ENCODE measurements at places on chromosomes 7 and 10.

GRCh38 chr7:96299496-96299895, 22.4 kb downstream of the SLC25A13 start:
- H3K36me3 ChIP-seq = peaks cover 44% of the 10 kb centered on the region
- DNase-seq = no peak
- no peaks in the 10 kb centered on the region for H3K27me3 ChIP-seq
- H3K27ac ChIP-seq = no peak overlapping the region
- no peak overlapping the region for H3K4me3 ChIP-seq

GRCh38 chr10:76982671-76983070, 654.9 kb downstream of the KCNMA1 start:
- H3K4me3 ChIP-seq = no peak overlapping the region
- no peak overlapping the region for H3K27ac ChIP-seq
- DNase-seq = no peak
- H3K36me3 ChIP-seq = peaks cover 4% of the 10 kb centered on the region
- peaks cover 13% of the 10 kb centered on the region for H3K4me1 ChIP-seq
- peaks cover 5% of the 10 kb centered on the region for H3K27me3 ChIP-seq

DNA sequence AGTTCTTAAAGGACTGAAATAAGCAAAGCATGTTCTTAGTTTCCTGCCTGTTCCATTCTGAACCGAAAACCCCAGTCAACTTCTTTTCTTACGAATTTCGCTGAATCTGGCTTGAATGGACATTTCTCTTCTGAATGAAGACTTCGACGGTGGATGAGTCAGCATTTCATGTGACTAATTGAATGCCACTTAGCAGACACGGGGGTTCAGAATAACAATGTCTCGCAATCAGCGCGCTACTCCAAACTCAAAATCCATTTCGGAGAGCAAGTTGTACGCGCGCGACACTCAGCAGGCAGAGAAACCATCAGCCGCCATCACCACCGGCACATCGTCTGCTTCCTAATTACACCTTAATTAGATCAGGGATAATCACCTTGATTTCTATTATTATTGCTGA, 239.0 kb upstream of the KLF6 start:
- H3K27ac ChIP-seq = no peak overlapping the region
- H3K4me1 ChIP-seq = peaks cover 5% of the 10 kb centered on the region
- H3K36me3 ChIP-seq = no peaks in the 10 kb centered on the region
- no peak overlapping the region for H3K4me3 ChIP-seq
- DNase-seq = no peak

DNA sequence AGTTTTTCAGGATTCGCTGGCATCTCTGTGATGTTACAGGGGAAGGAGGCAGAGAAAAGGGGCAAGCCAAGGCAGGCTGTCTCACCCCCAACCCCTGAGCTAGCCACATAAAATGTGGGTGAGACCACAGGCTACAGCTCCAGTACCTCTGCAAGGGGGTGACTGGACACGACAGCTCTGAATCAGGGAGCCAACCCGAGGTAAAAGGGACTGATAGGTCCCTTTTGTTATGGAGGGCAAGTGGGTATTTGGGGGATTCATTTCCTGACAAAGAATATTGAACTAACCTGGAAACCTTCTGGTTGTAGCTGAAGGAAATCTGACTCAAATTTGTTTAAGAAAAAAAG, 67.2 kb downstream of the TACR2 start:
- H3K27me3 ChIP-seq = no peaks in the 10 kb centered on the region
- H3K4me1 ChIP-seq = peaks cover 30% of the 10 kb centered on the region
- no peak overlapping the region for H3K4me3 ChIP-seq
- H3K27ac ChIP-seq = no peak overlapping the region
- no peak for DNase-seq

Measured in nephron progenitor cell (in vitro differentiated cells).